Omental fat pad (tissue), 4 donors: ENCODE measurements at places on chromosomes 2 and 18.

DNA sequence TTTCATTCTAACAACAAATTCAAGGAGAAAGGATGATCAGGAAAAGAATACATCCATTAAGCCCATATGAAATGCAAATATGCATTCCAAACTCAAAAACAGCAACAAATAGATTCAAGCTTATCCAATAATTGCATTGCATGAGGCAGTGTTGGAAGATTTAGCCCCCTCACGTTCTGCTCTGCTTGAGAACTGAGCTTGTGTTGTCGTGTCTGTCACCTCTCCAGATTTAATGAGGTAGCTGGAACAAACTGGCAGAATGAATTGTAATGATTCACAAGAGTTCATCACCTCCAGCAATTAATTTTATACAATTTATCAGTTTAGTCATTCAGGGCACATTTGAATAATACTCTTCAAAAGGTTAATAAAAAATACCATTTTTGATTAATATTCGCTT lies 54.8 kb downstream of the AP1S3 start:
- no peak for DNase-seq

DNA sequence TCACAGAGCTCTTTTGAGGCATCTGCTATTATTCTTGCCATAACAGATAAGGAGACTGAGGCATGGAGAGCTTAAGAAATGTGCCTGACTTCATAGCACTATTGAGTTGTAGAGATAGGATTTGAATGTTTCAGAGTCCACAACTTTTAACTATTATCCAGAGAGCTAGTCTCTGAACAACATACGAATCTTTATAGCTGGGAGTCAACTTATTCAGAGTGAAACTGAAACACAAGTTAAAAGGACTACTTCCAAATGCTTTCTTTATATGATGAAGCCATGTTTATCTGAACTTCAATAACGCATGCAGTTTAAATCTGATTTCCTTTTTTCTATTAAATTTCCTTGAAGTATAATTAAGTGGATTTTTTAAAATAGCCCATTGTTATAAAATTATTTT lies 268.8 kb downstream of the IKZF2 start:
- no peak for DNase-seq

- DNase-seq = no peak
These were observed 517.8 kb upstream of the DSEL start for GRCh38 chr18:68034296-68034695.

DNA sequence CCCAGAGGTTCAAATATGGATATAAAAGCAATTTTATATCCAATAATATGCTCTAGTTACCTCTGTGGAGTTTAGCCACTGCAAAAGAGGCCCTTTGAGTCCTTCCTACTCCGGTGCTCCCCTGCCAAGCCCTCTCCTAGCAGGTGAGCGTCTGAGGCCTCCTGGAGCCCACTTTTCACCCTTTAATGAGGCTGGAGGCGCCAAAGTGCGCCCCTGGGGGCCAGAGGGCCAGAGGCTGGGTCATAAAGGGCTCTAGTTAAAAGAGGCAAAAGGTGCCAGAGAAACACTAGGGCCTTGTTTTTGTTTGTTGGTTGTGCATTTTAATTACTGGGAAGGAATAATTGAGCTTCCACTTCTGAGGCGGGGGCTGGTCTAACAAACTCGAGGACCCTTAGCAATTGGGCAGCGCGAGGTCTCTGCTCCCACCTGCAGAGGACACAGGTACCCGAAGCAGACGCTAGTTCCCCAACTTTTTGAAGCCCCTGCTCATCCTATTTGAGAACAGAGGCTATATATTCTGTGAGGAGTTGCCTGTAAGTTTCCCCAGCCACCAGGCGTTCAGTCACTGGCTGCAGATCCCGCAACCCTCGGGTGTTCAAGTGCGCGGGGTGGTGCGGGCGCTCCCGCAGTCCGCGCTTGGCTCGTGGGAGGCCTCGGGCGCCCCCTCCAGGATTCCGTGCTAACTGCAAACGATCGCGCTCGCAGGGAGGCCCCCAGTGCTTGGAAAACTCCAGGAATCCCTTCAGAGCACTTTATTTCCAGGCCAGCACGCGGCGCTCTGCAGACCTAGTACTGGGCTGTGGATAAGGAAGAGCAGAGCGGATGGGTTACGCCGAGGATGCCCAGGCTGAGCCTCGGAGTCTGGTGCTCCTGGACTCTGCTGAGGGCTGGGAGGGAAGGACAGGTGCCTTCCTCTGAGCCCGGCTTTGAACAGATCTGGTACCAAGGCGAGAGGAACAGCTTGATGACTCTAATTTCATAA lies 14.1 kb downstream of the MSGN1 start:
- DNase-seq = peak; percentile 46

DNA sequence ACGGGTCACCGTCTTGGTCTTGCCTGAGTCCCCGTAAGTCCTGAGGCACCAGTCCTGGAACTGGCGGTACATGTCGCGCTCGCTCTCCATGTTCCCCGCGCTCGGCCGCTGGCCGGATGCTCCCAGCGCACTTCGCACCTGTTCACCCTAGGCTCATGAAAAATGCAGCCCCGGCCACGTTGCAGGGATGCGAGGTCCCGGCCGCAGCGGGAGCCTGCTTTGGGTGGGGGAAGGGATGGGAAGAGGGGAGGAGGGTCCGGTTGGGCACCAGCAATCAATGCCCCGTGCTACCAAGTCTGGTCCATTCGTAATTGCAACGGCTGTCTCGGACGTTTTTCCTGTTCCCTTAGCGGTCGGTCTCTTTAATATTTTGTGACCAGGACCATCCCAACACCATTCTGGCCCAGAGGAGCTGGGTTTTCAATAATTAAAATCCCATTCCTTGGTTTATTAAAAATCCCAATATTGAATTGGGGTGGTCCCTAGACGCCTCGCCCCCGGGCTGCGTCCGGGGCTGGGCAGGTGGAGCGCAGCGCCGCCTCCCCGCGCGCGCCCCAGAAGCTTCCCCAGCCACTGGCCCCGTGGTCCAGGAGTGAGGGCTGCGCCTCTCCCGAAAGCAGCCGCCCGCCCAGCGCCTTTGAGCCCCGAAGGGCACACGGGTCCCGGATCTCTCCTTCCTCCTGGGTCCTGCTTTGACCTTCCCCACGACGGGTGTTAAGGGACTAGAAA lies 1.4 kb downstream of the NOL4 start:
- DNase-seq = no peak

DNA sequence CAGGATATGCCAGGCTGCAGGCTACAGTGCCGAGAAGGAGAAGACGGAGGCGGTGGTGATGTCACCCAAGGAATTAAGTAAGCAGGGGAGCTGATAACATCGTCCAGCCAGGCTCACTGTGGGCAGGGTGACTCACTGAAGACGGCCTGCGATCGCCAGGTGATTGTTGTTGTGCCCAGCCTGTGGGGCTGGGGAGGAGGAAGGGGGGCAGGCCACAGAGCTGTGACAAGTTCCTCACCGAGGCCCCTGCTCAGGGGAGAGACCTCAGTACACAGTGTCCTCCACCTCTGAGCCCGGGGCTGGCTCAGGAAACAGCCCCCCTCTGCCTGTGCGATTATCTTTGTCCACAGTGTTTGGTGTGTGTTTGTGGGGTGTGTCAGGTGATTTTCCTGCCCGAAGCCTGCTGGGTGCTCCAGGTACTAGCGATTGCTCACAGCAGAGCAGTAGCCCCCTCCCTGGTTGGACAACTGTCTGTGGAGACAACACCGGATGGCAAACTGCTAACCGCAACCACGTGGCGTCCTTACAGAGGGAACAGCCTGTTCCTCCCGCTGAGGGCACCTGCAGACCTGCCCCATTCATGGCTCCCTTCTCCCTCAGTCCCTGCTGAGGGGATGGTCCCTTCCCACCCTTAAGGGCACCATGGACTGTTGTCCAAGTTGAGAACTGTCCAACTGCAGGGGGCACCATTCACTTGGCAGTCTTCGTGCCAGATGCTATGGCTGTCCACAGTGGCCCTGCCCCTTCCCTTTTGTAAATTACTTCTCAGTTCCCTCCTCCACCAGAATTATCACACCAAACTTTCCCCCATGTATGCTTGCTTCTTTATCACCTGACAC lies 95.1 kb downstream of the ZFP36L2 start:
- DNase-seq = peak; percentile 59

GRCh38 chr2:162967147-162967546 lies 128.6 kb upstream of the KCNH7 start:
- DNase-seq = no peak

- no peak for DNase-seq
These were observed 208.8 kb downstream of the LDLRAD4 start for GRCh38 chr18:13427354-13427753.

GRCh38 chr18:11304928-11305327 lies 155.6 kb upstream of the PIEZO2 start:
- no peak for DNase-seq
